CD4-positive, alpha-beta T cell treated with Interferon gamma for 1 hour (primary cell): ENCODE measurements at places on chromosomes 1 and 21.

GRCh38 chr1:106600626-106601025 is 455.8 kb upstream of the PRMT6 start:
- DNase-seq = no peak

DNA sequence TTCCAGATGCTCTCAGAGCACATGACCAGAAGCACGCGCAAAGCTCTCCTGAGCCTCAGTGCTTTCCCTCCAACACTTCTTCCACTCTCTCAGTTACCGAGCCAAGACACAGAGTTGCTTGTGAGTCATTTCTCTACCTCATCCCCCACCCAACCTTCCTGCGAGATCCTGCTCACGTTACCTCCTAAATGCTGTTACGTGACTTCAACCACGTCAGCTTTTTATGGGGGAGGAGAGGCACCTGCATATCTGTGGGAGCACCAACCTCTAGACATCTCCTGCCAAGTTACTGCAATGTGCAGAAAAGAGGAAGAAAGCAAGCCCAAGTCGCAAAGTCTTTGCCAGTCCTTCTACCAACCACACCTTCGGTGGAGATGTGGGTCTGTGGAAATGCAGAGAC is 27.2 kb upstream of the ERG start:
- no peak for DNase-seq

DNA sequence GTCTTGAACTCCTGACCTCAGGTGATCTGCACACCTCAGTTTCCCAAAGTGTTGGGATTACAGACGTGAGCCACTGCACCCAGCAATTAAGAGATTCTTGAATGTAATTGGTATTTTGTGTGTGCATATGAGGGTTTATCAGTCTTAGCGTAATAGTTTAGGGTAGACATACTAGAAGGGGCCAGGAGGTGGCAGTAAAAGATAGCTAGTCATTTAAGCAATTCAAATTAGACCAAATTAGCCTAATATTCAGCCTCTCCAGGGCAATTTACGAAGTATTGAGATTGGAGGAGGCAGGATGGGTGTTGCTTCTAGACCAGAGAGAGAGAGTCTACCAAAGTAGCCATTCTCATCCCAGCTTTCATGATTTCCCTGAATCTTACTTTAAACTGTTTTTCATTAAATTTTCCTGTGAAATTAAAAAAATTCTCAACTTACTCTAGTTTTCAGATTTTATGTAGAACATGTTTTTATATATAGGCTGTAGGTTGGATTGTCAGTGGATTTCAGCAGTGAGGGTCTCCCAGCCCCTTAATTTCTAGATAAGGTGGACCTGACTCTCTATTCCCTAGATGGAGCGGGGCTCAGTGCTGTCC is 119.7 kb downstream of the HHAT start:
- no peak for DNase-seq

DNA sequence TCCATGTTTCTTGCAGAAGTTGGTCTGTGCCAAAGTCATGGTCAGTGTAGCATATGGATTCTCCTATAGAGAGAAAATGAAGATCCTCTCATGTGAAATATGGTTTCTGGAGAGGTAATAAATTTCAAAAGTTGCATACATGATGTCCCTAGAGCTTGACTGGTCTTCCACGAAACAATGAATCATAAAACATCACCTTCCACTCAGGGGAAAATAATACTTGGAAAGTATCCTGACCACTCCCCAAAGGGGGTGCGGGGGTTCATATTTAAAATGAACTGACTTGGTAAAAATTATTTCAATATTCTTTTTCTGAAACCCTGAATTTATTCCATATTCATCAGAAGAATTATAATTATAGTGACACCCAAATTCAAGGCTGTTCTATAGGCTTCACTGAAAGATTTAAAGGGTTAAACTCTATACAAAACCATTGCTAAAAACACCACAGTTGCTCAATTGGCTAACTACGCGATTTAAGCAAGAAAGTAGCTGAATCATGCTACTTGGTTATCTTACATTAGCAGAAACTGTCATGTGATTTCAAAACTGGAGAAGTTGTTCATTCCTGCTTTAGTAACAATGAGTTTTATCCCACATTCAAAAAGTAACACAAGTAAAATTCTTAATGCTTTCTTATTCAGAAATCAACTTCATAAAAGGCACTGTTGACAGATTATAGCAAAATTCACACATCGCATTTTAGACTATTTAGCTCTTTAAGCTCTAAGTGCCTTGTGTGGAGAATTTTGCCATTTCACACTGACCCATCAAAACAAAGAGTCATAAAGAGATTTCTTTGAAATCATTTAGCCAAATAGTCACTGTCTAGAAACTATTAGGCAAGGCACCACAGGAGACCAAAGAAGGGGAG is 5.3 kb downstream of the CREG1 start:
- no peak for DNase-seq

- peak; percentile 7 for DNase-seq
Measured at GRCh38 chr1:34858901-34859445, 576 bp downstream of the SMIM12 start.
